Uterus (tissue), 4 donors: ENCODE measurements at places on chromosomes 3 and 15. TPM values are rescaled to one million over a fixed set of nuclear protein-coding genes. Genes with fewer than 3 reads are reported as not detected.

TRPM1 gene
- total RNA-seq: not detected

NUP210 gene
- 3.5 TPM for total RNA-seq

GRCh38 chr3:55818485-55818884, 331.4 kb upstream of the WNT5A start:
- no peak overlapping the region for H3K27ac ChIP-seq
- H3K36me3 ChIP-seq: no peaks in the 10 kb centered on the region
- no peak overlapping the region for H3K4me3 ChIP-seq
- no peaks in the 10 kb centered on the region for H3K27me3 ChIP-seq
- H3K4me1 ChIP-seq: no peaks in the 10 kb centered on the region

DNA sequence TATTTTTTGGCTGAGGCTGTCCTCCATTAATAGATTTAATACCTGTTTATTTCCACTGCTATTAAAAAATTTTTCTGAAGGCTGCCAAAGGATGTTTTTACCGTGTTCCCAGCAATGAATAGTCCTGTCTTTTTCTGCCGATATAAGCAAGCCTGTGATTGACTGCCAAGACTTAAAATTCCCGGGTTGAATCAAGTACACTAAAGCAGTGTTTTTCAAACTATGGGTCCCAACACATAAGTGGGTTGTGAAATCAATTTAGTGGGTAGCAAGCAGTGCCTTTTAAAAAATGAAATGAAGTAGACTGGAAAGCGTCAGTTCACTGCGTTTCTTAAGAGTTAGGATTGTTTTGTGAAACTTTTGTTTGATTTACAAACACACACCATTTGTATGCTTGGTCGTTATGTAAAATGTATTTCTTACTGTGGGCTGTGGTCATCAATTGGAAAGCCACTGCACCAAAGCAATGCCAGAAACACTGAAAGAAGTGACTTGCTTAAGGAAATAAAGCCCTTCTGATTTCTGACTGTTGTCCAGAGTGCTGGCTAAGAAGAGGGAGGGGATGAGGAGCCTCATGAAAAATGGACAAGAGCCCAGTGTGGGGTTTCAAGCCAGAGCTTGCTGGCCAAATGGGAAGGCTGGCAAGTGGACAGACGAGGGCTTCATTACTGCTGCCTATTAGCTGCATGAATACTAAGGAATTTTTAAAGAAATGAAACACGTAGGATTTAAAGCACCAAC, 206.0 kb downstream of the THRB start:
- no peaks in the 10 kb centered on the region for H3K36me3 ChIP-seq
- H3K4me3 ChIP-seq: no peak overlapping the region
- H3K4me1 ChIP-seq: peaks cover 5% of the 10 kb centered on the region
- no peaks in the 10 kb centered on the region for H3K27me3 ChIP-seq

KLHDC8B gene
- total RNA-seq: 7.7 TPM

DNA sequence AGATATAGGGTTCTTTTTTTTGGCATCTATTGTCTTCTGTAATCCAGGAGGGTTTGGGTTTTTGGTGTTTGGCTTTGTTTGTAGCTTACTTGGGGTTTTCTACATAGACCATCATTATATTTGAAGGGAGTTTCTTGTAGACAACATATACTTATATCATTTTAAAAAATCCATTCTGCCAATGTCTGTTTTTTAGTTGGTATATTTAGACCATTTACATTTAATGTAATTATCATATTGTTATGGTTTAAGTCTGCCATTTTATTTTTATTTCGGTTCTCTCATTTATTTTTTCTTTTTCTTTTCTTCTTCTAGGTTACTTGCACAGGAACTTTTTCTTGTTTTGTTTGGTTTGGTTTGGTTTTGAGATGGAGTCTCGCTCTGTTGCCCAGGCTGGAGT, 5.5 kb upstream of the MGLL start:
- no peak for DNase-seq
- H3K4me3 ChIP-seq: no peak overlapping the region
- no peaks in the 10 kb centered on the region for H3K27me3 ChIP-seq
- H3K36me3 ChIP-seq: no peaks in the 10 kb centered on the region

- H3K27ac ChIP-seq: no peak overlapping the region
- H3K4me1 ChIP-seq: no peaks in the 10 kb centered on the region
- no peaks in the 10 kb centered on the region for H3K27me3 ChIP-seq
- no peak for DNase-seq
- no peaks in the 10 kb centered on the region for H3K36me3 ChIP-seq
These were observed 59.6 kb upstream of the NEDD4 start for GRCh38 chr15:56053046-56053400.

DNA sequence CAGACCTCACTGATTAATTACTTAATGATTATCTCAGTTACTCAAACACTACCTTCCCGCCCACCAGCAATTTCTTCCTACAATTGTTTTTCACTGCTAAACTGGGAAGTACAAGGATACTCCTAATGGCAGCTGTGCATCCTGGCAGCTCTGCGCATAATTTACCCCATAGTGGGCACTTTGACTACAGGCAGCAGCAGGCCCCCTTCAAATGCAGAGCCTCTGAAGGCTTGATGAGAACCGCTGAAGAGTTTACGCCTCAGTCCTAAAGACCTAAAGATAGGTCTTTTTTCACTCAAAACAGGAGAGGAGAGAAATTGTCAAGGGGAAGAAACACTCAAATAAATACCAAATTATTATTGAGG, 10.7 kb downstream of the CCDC32 start:
- no peaks in the 10 kb centered on the region for H3K4me1 ChIP-seq
- no peaks in the 10 kb centered on the region for H3K36me3 ChIP-seq
- no peak overlapping the region for H3K27ac ChIP-seq
- H3K4me3 ChIP-seq: no peak overlapping the region
- no peaks in the 10 kb centered on the region for H3K27me3 ChIP-seq
- DNase-seq: no peak

DNA sequence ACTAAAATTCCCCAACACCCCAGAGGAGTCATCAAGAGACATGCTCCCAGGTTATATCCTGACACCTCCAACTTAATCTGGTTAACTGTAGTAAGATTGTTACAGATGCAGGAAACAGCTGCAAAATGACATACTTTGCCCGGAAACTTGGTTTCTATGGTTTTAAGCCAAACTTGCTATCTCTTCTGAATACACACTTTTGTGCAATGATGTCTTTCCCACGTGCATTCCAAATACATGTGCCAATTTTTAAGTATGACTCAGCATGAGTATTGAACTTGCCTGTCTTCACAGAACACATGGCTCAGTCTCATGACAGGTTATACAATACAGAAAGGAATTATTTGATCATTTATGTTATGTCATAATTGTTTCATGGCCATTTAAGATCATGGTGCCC, 207.0 kb upstream of the DCBLD2 start:
- no peaks in the 10 kb centered on the region for H3K36me3 ChIP-seq
- DNase-seq: no peak
- no peak overlapping the region for H3K27ac ChIP-seq

HTR3E gene
- not detected for total RNA-seq

DNA sequence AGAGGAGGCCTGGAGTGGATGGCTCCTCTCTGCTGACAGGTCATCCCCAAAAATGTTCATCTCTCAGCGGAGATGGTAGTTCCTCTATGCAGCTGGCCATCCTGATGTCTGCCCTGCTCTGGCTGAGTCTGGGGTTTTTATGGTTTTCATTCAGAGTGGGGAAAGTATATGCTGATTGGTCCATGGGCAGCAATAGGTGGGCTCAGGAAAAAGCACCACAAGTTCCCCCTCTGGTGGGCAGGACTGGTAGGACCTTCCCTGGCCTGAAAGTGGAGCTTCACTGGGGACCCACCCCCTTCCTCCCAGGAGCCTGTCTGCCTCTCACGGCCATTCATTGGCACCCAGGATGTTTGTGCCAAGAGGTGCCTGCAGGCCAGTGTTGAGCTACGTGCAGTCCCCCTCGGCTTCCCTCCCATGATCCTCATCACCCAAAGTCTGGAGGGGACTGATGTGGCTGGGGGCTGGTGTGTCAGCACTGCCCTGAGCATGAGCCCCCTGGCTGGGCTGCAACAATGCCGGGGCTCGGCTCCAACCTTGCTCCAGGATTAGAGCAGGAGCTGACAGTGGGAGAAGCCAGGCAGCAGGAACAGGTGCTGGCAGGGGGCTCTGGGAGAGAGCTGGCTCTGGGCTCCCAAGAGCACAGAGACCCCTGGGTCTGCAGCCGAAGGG, 13.1 kb upstream of the BLOC1S6 start:
- H3K4me3 ChIP-seq: no peak overlapping the region
- H3K36me3 ChIP-seq: no peaks in the 10 kb centered on the region
- no peak for DNase-seq
- H3K27ac ChIP-seq: no peak overlapping the region
- no peaks in the 10 kb centered on the region for H3K4me1 ChIP-seq

GRCh38 chr3:151146731-151147091, 56.3 kb downstream of the GPR171 start:
- H3K4me3 ChIP-seq: no peak overlapping the region
- DNase-seq: no peak
- no peaks in the 10 kb centered on the region for H3K4me1 ChIP-seq
- H3K27ac ChIP-seq: no peak overlapping the region

DNA sequence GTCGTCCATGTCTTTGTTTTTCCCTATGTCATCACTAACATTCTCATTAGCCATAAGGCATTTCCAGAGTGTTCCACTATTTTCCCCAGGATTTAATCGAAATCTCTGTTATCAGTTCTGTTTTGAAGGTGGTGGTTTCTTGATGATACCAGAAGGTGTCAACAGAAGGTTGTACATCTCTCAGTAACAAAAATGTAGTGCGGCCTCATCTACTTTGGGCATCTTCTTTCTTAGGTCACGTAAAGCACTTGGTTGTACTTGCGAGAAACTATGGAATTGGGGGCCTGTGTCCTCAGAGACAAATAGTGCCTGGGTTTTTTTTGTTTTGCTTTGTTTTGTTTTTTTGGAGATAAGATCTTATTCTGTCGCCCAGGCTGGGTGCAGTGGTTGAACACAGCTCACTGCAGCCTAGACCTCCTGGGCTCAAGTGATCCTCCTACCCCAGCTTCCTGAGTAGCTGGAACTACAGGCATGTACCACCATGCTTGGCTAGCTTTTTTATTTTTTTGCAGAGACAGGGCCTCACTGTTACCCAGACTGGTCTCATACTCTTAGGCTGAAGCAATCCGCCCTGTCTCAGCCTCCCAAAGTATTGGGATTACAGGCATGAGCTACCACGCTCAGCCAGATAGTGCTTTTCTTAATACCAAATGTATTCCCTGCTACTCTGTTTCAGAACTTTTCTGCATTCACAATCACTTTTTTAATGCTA, 61.2 kb upstream of the FURIN start:
- no peak for DNase-seq
- H3K27me3 ChIP-seq: no peaks in the 10 kb centered on the region
- no peak overlapping the region for H3K4me3 ChIP-seq
- no peaks in the 10 kb centered on the region for H3K4me1 ChIP-seq
- H3K36me3 ChIP-seq: no peaks in the 10 kb centered on the region
- no peak overlapping the region for H3K27ac ChIP-seq

DNA sequence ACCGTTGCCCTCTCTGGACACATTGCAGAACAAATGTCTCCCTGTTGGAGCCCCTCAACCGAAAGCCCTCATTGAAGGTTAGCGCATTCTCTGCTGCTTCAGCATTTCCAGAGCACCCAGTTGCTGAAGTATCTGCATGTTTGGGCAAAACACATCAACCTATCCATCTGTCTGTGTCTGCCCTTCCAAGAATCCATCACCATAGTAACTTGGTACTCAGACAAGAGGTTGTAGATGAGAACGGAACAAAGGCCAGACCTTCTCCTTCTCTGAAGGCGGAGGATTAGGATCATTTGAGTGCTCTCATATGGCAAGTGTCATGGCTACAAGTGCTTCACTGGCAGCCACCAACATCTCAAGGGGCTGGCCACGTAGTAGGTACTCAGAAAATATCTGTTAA, 23.1 kb upstream of the RHO start:
- no peaks in the 10 kb centered on the region for H3K4me1 ChIP-seq
- no peak overlapping the region for H3K27ac ChIP-seq
- H3K27me3 ChIP-seq: no peaks in the 10 kb centered on the region
- no peak for DNase-seq
- no peak overlapping the region for H3K4me3 ChIP-seq

DNA sequence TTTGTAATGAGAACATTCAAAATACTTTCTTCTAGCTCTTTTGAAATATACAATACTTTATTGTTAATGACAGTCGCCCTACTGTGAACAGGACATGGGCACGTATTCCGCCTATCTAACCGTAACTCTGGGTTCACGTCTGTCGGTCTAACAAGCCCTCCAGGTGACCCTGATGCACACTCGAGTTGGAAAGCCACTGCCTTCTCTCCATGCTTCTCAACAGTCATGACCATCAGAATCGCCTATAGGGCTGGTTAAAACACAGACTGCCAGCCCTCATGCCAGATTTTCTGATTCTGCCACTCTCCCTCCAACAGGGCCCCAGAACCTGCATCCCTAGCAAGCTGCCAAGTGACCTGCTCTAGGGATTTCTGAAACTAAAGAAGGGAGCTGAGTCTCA, 140.2 kb downstream of the FOXP1 start:
- no peaks in the 10 kb centered on the region for H3K36me3 ChIP-seq
- DNase-seq: no peak
- no peak overlapping the region for H3K4me3 ChIP-seq
- H3K27me3 ChIP-seq: no peaks in the 10 kb centered on the region

- DNase-seq: no peak
- H3K27me3 ChIP-seq: no peaks in the 10 kb centered on the region
These were observed 21.4 kb downstream of the CCR1 start for GRCh38 chr3:46186471-46187340.
